Umbilical cord (tissue), 2 donors: ENCODE measurements at places on chromosomes 12 and 14.

DNA sequence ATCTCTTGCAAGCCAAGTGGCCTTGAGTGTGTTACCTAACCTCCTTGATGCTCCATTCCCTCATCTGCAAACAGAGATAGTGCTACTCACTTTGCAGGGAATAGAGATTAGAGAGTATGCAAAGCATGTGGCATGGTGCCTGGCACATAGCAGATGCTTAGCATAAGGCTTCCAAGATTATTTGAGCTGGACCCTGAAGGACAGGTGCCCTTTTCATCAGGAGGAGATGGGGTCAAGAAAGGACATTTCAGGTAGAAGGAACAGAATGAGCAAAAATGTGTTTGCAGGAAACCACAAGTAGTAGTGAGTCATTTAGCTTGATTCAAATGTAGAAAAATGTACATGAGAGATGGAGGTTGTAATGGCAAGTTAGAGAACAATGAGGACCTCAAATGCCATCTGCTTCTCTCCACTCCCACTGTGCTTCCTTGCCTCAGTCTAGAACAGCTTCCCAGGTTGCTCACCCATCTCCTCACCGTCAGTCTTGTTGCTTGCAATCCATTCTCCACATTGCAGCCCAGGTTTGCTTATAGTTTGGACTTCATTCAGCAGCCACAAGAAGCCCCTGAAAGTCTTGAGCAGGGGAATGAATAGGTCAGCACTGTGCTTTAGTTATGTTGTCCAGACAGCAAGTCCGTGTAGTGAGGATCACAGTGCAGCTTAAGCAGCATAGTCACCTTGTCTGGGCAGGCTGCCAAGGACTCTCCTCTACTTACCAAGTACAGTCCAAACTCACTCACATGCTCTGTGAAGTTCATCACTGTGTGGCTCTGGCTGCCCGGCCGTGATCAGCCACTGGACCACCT, 536.3 kb upstream of the CCDC196 start:
- peak; percentile 21 for DNase-seq

GRCh38 chr12:56488041-56488955, at the start of gene GLS2:
Gene GLS2, minus strand, starts transcription at chr12:56488161. Its CDS starts 43 bp downstream, at chr12:56488118.
- peak; percentile 83 for DNase-seq

DNA sequence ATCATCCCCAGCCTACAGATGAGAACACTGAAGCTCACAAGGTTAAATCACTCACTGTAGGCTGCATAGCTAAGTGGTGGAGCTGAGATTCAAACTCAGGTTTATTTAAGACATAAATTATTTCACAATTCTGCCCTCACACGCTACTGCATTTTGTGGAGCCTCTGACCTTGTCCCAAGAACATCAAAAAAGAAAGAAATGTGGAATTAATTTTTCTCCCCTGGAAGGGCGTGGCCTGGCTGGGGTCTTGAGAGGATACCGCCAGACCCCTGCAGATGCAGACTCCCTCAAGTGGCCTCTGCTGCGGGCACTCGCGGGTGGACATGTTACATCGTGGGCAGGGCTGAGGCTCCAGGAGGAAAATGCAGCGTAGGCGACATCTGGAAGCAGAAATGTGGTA, 40.6 kb downstream of the LTBP2 start:
- DNase-seq, result no peak

GRCh38 chr12:46517579-46517962, 145.0 kb upstream of the SLC38A2 start:
- DNase-seq, result no peak

DNA sequence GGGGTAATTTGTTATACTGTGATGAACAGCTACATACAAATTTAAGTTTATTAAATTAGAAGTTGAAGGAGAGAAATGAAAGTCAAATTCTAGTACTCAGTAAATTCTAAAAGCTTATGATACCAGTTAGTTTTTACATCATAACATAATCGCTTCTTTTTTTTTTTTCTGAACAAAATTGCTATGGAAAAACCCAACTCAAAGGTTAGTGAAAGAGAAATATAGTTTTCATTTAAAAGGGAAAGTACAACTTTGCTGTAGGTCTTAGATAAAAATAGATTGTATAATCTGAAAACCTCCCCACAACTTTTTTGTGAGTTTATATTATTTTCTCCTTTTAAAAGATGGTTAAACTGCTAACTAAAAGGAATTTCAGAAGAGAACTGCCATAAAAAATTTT, 53.7 kb upstream of the LRRK2 start:
- DNase-seq, result no peak

GRCh38 chr14:92733007-92733406, 15.4 kb downstream of the LGMN start:
- no peak for DNase-seq

GRCh38 chr12:79706156-79706555, 15.4 kb upstream of the PAWR start:
- DNase-seq, result no peak

GRCh38 chr14:55869397-55870049, 248.7 kb upstream of the PELI2 start:
- DNase-seq, result no peak

DNA sequence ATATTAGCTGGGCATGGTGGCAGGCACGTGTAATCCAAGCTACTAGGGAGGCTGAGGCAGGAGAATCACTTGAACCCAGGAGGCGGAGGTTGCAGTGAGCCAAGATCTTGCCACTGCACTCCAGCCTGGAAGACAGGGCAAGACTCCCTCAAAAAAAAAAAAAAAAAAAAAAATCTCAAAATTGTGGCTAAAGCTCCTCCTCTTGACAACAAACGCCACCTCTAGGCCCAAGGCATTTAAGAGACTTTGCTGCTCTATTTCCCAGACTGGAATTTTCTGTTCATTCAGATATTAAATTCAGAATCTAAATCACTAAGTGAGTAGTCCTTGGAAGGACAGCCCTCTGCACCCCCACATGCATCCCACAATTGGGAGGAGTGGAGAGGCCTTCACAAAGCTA, 1.4 kb downstream of the ZFYVE1 start:
- DNase-seq, result peak; percentile 9

GRCh38 chr12:98998697-98999299, 353.7 kb downstream of the APAF1 start:
- DNase-seq, result peak; percentile 59

GRCh38 chr14:104927432-104927816, 2.7 kb downstream of the PLD4 start:
- no peak for DNase-seq

- DNase-seq, result no peak
These were observed 36.8 kb upstream of the TUBA1A start for GRCh38 chr12:49225576-49226166.

DNA sequence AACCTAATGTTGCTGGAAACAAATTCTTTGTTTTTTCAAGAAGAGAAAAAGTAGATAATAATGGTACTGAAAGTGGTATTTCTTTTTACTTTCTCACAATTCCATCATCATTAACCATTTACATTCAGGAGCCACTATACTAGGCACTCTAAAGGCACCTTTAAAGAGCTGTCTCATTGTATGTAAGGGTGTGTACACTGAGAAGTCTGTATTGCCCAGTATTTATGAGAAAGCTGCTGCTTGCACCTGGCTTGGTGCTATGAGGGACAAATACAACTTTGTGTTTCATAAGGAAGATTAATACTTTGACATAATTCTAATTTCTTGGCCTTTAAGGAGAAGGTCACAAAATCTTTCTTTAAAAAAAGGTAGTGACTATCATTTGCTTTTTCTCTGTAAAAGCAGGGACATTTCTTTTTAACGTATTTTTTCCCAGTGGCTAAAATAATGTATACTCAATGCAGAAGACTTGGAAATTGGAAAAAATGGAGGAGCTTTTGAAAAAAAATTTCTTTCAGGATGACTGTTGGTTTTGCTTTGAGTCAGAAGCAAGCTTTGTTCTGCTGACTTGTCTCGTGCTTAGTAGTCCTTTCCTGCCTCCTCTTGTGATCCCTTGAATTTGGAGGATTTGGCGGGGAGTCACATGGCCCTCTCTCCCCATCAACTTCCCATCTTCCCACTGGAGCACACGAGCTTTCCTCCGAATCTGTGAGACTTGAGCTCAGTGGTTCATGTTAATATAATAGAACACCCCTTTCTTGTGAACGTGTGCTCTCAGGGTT, 50.1 kb downstream of the RASSF3 start:
- DNase-seq, result no peak

GRCh38 chr14:101253948-101254347, 307.3 kb upstream of the DIO3 start:
- no peak for DNase-seq

GRCh38 chr14:21104448-21105060, 3.7 kb downstream of the TMEM253 start:
- peak; percentile 88 for DNase-seq

DNA sequence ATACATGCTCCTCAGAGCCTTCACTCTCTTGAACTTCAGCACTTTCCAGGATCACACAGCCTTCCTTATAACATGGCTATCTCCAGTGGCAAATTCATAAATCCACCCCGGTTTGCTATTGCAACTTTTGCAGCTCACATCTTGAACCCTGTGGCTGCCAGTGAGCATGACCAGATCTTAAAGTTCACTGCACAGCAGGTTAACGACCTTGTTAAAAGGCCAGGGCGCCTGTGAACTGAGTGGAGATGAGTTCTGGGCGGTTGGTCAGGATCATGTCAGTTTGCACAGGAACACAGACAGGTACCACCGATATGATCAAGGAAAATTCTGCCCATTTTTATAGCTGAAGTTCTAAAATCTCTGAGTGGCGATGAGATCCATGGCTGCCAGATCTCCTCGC, 24.7 kb upstream of the LTA4H start:
- DNase-seq, result no peak

- no peak for DNase-seq
These were observed 1087.0 kb downstream of the BCL11B start for GRCh38 chr14:98185036-98185435.

GRCh38 chr14:55964091-55964490, 154.1 kb upstream of the PELI2 start:
- DNase-seq, result no peak

DNA sequence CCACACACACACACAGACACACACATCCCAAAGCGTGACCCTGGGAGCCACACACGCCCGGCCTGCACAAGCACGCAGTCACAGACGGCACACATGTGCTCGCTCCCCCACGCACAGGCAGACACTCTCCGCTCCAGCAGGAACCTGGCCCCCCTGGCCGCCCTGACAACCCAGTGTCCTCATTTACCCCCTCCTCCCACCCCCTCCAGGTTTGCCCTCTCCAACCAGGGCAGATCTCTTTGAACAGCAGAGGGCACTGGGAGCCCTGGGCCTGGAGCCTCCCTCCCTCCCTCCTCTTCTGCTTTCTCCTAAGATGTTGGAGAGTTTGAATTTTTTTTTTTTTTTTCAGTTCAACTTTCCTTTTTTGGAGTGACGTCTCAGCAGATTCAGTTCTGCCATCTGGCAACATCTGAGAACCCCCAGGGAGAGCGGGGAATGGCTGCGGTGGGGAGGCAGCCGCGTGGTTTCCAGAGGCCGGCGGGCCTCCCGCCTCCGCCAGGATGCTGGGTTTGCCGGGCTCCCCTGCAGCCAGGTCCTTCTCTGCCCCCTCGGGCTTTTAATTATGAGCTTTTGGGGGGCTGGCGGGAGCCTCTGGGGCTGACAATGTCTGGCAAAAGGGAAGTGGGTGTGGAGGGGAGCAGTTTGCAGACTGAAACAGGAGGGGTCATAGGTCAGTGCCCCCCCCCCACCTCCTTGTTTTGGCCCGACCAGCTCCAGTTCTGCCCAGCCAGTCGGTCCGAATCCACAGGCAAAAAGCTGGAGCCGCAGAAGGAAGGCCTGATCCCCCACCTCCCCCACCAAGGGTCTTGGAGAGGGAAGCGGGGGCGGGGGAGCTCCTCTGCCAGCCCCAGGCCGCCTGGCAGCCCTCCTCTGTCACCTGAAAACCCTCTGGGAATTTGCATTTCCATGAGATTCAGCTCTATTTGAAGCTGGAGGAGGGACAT, 1.3 kb upstream of the NCOR2 start:
- peak; percentile 95 for DNase-seq

GRCh38 chr12:58557171-58557570, 363.1 kb downstream of the LRIG3 start:
- DNase-seq, result no peak

GRCh38 chr12:32541754-32542374, 137.2 kb upstream of the DNM1L start:
- DNase-seq, result no peak

- no peak for DNase-seq
These were observed 37.0 kb downstream of the GPR137C start for GRCh38 chr14:52589646-52590045.

- peak; percentile 44 for DNase-seq
These were observed 149.0 kb downstream of the KCNA5 start for GRCh38 chr12:5192726-5193125.

GRCh38 chr14:58243790-58244555, 670 bp upstream of the PSMA3 start:
- peak; percentile 26 for DNase-seq

GRCh38 chr12:85923767-85924331, 49.8 kb downstream of the NTS start:
- peak; percentile 32 for DNase-seq

DNA sequence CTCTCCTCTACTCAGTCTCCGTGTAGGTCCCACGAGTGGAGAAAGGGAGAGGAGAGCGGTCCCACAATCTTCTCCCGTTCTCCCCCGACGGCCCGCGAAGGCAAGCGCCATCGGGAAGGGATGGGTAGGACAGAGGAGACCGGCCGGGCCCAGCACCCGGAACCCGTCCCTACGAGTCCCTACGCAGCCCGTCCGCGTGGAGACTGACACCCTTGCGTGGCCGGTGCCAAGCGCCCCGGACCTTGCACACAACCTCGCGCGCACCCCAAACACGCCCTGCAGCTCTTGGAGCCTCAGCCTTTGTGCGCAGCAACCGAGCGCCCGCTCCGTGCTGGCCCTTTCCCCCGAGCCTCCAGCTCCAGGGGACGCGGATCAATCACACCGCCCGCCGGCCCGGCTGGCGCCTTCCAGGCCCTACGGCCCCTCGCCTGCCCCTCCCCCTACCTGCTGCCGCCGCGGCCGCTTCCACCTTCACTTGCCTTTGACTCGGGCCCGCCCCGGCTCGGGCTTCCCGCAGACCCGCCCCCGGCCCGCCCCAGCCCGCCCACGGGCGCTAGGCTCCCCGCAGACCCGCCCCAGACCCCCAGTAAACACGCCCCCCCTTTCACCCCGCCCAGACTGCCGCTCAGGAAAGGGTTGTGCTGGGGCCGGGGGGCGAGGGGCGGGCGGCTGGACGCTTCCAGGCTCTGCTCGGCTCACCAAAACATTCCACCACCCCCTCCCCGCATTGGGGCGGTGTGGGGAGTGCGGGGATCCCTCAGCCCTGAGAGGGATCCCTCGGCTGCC, at the start of gene NDRG2:
Gene NDRG2, minus strand, starts transcription at position 477 of the 786 bp plus-strand sequence. CDS start 1,746 bp downstream, outside the sequence.
- peak; percentile 85 for DNase-seq

GRCh38 chr12:228846-229200, 14.9 kb upstream of the SLC6A12 start:
- DNase-seq, result no peak

DNA sequence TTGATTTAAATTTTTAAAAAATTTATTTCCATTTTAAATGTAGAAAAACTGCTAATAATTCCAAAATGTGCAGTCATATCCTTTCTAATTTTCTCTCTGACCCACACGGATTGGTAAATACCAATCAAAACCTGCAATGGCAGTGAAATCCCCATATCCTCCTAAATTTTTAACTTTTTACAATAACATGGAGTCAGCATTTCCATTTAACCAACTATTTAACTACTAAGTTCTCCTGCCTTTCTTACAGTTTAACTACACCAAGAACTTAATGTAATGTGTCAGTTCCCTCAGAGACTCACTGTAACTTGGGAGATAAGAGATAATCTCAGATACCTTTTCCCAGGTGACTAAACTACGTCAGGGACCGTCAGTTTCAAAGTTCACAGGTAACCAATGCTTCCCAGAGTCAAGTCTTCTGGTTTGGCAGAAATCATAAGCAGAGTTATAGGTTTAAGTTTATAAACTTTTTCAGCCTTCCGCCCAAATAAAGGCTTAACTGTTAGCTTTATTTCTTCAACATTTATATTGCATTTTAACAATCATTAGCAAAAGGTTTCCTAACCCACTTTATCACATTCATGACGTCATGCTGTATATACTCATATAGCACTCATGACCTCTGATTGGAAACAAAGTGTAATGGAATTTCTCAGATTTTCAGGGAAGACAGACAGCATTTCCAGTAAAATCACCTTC, 7.6 kb downstream of the KRAS start:
- DNase-seq, result no peak
